ENCODE measurements at places on chromosomes 6 and 20.

DNA sequence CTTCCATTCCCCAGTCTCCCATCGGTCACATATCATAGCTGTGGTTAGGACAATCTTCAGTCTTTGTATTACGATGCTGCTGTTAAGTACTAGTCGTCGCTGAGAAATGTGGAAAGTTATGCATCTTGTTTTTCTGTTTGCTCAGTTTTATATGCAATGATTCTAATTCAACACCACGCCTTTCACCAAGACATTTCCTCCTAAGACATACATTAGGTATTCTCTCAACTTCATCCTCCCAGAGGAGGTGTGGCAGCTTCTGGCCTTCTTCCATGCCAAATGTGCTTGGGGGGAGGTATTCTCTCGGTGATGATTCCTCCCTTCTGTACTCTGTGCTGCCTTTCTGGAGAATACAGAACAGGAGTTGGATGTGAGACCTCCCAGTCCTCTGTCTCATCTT, 66.1 kb downstream of the B4GALT5 start:
- DNase-seq, result no peak

- peak; percentile 94 for DNase-seq
Observed at GRCh38 chr6:10300071-10300470, 114.8 kb downstream of the TFAP2A start.

DNA sequence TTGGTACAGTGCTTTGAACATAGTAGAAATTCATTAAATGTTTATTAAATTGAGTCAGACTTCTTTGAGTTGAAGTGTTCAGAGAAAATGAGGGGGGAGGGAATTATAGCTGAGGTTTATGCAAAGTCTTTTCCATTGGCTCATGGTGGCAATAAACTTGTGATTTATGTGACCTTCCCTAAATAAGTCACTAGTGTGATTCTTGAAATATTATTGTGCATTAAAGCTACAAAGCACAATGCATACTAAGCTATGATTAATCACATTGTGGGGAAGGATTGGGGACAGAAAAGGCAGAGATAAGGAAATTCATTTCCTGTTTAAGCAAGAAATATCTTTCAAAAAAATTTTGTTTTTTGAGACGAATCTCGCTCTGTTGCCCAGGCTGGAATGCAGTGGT, 877.5 kb downstream of the TFAP2A start:
- DNase-seq, result peak; percentile 29

- DNase-seq, result peak; percentile 51
Observed at GRCh38 chr6:144809120-144809519, 524.0 kb downstream of the UTRN start.

DNA sequence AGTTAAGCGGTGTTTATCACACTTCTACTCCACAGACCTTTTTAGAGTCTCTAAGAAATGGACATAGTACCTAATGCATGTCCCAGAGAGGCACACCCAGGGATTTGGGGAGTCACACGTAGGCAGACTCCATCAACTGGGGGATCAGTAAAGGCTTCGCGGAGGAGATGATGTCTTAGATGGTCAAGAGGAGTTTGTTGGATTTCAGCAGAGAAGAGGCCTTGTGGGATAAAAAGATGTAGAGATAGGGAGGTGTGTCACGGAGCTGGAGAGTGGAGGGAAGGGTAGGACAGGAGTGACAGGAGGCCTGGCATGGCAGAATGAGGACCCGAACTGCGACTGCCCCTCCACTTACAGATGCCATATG, 9.1 kb downstream of the DYNLRB1 start:
- no peak for DNase-seq
